ENCODE measurements at places on chromosomes 3 and 15. TPM values are rescaled to one million over a fixed set of nuclear protein-coding genes. Genes with fewer than 3 reads are reported as not detected.

The GOLGA8T gene
- total RNA-seq, result 0.48 TPM

The NPAP1 gene
- not detected for total RNA-seq

The CCR3 gene
- 0.29 TPM for total RNA-seq

The GJD2 gene
- total RNA-seq, result not detected

The CHRFAM7A gene
- total RNA-seq, result 11.9 TPM

The LIPC gene
- 0.52 TPM for total RNA-seq

The CD47 gene
- total RNA-seq, result 79.0 TPM

The GOLGA6A gene
- not detected for total RNA-seq

The SMAD3 gene
- total RNA-seq, result 90.8 TPM

All from aorta (tissue), 5 donors.